Retina (tissue), 1 donor: ENCODE measurements at places on chromosomes 3 and 15.
A peak's percentile ranks its signal among the peaks of the same experiment; 100 is the strongest.

GRCh38 chr15:75647370-75648155, at the start of gene SNX33:
Gene SNX33 (plus strand): TSS chr15:75647912. CDS start chr15:75649103, 1,191 bp downstream.
- peak; percentile 86 for DNase-seq

GRCh38 chr3:49119036-49119435, 1.6 kb downstream of the USP19 start:
- no peak for DNase-seq

DNA sequence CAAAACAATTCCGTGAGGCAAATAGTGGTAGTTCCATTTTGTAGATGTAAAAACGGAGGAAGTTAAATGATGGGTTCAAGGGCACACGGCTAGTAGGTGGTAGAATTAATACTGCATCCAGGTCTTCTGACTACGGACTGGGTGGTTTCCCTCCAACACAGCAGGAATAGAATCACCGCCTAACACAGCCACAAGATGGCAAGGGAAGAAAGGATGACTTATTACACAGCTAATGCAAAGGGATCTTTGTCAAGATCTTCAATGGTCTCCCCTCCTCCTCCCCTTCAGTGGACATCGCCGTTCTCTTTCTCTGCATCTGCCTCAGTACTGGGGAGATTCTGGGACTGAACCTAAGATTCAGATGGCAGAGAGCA, 524 bp upstream of the TOPBP1 start:
- no peak for DNase-seq

GRCh38 chr15:68553994-68554720, 24.6 kb upstream of the CORO2B start:
- peak; percentile 86 for DNase-seq

GRCh38 chr3:138441256-138441655, 6.8 kb downstream of the ESYT3 start:
- no peak for DNase-seq

GRCh38 chr15:25797936-25798901, 64.9 kb downstream of the ATP10A start:
- DNase-seq, result no peak

DNA sequence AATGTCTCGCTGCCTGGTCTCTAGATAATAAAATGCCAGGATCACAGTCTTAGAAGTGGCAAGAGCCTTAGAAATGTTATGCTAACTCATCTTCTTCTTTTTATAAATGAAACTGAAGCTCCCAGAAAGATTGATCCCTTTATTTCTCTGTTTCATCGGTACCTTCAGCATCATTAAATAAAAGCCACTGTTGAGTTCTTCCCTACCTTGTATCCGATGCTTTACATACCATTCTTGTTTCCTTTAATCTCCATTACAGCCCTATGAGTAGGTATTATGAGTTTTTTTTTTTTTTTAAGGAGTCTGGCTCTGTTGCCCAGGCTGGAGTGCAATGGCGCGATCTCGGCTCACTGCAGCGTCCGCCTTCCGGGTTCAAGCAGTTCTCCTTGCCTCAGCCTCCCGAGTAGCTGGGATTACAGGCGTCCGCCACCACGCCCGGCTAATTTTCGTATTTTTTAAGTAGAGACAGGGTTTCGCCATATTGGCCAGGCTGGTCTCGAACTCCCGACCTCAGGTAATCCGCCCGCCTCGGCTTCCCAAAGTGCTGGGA, 815 bp upstream of the ABCC5 start:
- no peak for DNase-seq

- no peak for DNase-seq
Measured at GRCh38 chr15:70132139-70132538, 34.4 kb upstream of the TLE3 start.

DNA sequence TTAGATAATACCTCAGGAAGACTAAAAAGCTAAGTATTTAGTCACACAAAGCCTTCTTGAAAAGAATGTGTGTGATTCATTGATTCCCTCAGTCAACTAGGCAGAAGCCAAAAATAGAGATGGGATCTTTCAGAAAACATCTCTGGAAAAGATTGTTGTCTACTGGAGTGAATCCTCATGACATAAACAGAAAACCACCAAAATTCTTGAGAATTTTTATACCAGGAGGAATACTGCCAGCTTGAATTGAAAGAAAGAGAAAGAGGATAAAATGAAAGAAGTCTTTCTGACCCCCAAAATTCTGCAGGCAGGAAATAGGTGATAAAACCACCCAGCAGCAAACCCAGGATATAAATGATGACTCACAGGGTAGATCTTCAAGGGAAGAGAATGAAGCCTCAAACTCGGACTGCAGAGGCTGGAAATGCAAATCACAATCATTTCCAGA, 363.1 kb upstream of the PLSCR5 start:
- DNase-seq, result no peak

DNA sequence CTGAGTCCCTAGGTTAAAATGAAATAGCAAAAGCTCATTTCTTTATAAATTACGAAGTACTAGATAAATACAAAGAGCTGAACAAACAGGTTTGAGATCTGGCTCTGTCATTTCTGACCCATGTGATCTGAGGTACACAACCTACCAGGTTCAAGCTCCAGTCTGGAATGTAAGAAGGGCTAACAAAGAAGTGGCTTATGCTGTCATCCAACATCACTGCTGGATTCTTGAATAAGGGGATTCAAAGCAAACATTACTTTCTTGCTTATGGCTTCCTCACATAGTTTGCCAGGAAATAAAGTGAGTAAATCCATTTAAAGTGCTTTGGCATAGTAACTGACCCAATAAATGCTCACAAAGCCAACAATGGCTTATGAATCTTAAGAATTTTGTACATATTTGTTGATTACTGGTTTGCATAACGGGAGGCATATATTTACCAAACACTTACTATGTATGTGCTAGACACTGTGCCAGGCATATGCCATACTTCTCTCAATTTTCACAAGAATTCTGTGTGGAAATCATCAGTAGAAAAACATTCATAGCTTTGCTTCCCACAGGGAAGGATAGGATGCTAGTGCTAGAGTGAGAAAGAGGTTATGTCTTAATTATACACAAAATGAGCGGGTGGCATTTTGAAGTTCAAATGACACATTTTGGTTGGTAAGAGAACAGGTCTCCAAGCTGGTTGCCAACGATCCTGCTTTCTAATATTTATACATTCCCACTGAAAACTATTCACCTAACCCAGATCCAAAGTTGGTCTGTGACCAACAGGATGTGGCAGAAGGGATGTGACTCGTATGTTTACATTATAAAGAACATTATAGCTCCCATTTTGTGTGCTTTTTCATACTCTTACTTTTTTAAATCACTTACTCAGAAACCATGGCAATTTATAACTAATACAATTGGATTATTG, 38.7 kb upstream of the CSPG5 start:
- no peak for DNase-seq

- no peak for DNase-seq
Measured at GRCh38 chr3:102038477-102039142, 189.3 kb downstream of the NFKBIZ start.

- no peak for DNase-seq
Measured at GRCh38 chr3:138438896-138439295, 4.5 kb downstream of the ESYT3 start.

DNA sequence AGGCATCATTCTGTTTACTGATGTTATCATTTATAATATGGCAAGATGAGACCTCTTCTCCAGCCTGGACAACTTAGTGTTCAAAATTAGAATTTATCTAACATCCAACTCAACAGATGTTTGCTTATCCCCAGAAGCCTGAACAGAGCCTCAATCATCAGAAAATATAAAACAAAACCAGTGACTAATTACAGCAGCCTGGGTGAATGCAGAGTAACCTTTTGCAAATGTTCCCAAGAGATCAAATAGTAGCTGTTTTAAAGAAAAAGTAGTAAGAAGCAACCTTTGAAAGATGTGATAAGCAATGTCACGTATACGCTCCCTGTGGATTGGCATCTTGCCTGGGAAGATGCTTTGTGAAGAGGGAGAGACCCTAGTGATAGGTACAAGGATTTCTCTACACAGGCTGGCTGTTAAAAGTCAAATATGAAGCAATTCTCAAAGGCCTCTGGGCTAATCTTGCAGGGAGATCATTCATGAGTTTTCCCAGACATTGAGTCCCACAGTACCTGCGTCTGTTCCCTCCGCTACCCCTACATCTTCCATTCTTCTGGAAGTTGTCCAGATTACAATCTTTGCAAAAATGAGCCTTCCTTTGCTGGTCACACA, 39.3 kb upstream of the PRICKLE2 start:
- no peak for DNase-seq

DNA sequence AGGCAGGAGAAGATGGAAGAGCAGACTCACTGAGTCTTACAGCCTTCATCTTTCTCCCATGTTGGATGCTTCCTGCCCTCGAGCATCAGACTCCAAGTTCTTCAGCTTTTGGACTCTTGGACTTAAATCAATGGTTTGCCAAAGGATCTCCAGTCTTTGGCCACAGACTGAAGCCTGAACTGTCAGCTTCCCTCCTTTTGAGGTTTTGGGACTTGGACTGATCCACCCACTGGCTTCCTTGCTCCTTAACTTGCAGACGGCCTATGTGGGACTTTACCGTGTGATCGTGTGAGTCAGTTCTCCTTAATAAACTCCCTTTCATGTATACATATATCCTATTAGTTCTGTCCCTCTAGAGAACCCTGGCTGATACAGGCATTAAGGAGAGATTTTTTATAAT, 62.4 kb upstream of the TNIK start:
- no peak for DNase-seq

DNA sequence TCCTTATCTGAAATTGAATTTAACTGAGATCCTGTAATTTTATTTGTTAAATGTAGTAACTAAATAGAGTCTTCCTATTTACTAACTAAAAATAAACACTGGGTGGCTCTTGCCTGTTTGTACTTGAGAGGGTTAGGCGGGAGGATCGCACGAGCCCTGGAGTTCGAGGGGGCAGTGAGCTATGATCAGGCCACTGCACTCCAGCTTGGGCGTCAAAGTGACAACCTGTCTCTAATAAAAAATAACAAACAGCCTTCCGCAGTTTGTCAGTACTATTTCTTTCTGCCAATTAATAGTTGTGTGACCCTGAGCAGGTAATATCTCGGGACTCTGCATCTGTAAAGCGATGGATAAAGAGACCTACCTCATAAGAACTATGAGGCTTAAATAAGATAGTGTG, 768 bp upstream of the PDE12 start:
- DNase-seq, result no peak

DNA sequence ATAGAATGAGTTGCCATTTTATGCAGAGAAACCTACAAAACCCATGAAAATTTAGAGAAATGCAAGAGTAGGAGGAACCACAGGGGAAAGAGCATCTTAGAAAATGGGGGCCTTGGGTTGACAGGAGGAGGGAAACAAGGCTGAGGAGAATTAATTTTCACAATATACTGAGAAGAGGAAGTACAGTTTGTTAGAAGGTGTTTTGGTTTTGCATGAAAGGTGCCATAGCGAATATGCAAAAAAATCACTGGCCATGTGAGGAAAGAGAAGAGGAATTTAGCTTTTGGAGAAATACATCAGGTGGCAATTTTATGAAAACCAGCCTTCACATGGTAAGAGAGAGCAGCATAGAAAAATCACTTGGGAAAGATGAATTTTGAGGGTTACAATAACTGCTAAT, 413.9 kb upstream of the C2CD4B start:
- no peak for DNase-seq

- no peak for DNase-seq
Measured at GRCh38 chr15:61655881-61656280, 404.4 kb downstream of the VPS13C start.

GRCh38 chr15:88624156-88624970, 3.2 kb downstream of the AEN start:
- DNase-seq, result no peak

- DNase-seq, result no peak
Measured at GRCh38 chr3:188076176-188076575, 77.8 kb upstream of the LPP start.

DNA sequence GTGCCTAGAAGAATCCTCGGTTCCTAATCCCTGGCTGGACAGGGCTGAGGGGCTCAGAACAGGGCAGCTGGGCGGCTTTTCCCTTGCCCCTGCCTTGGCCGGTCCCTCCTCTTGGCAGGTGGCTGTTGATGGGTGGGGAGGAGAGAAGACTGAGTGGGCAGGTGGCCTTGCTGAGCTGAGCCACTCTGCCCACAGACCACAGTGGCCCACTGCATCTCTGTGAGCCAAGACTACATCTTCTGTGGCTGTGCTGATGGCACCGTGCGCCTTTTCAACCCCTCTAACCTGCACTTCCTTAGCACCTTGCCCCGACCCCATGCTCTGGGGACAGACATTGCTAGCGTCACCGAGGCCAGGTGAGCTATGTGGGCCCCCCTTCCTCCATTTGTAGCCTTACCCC, 14.5 kb upstream of the JMJD7 start:
- no peak for DNase-seq

GRCh38 chr15:64813075-64813474, 12.4 kb downstream of the PIF1 start:
- no peak for DNase-seq

DNA sequence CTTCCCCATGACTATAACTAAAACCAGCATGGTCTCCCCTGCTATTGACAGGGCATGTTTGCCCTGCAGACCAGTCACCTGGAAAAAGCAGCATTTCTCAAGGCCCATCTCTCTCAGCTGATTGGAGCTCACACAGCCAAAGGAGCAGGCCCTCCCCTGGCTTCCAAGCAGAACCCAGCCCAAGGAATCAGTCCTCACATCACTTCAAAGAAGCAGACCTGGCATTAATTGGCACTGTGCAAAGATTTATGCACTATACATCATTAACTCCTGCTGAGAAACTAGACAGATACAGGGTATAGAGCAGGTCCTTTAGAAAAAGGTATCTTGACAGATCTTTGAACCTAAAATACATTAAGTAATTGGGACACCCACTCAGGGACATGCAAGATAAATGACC, 323.8 kb upstream of the PPP2R3A start:
- DNase-seq, result no peak

GRCh38 chr3:4528819-4529600, 35.9 kb downstream of the ITPR1 start:
- DNase-seq, result no peak

DNA sequence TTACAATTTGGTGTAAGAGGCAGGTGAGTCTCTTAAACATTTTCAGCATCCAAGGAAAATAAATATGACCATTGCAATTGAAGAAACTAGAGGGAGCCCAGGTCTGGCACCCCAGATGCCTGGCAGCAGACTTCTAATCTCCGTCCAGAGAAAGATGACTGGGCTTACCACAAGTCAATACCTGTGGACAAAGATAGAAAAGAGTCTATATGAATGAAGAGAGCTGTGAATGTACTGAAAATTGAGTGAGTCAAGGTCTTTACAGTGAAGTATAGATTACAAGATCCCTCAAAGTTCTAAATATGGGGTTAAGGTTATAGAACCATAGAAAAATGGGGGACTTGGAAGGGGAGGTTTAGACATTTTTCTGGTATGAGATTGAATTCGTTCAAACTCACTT, 827.4 kb upstream of the NR2F2 start:
- no peak for DNase-seq

- DNase-seq, result no peak
Measured at GRCh38 chr3:38163117-38163840, 2.1 kb upstream of the OXSR1 start.

GRCh38 chr15:88430051-88430450, 37.1 kb downstream of the MRPL46 start:
- DNase-seq, result no peak

GRCh38 chr15:91952216-91952615, 98.7 kb downstream of the SLCO3A1 start:
- DNase-seq, result no peak
